Fibroblast of the aortic adventitia (primary cell): ENCODE measurements at places on chromosomes 1 and 21. TPM values are rescaled to one million over a fixed set of nuclear protein-coding genes. Genes with fewer than 3 reads are reported as not detected.

GRCh38 chr21:35084869-35085268 lies 35.8 kb upstream of the RUNX1 start:
- peak; percentile 97 for DNase-seq

DNA sequence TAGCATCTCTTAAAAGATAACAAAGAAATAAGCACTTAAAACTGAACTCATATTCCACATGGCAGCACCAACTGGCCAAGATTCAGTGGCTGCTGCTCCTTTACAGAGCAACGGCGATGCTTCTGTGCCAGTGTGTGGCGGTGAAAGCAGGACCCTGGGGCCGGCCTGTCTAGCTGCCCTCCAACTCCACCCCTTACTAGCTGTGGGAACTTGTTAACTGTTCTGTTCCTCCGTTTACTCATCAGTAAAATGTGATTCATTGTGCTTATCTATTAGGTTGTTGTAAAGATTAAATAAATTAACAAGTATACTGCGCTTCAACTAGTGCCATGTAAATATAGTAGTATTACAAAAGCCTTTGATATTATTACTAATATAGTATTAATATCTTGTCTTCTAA lies 133.2 kb downstream of the GDAP2 start:
- no peak for DNase-seq

The ATAD3C gene
- under 0.01 TPM in 1 of 2 replicates, not detected in the other for total RNA-seq

DNA sequence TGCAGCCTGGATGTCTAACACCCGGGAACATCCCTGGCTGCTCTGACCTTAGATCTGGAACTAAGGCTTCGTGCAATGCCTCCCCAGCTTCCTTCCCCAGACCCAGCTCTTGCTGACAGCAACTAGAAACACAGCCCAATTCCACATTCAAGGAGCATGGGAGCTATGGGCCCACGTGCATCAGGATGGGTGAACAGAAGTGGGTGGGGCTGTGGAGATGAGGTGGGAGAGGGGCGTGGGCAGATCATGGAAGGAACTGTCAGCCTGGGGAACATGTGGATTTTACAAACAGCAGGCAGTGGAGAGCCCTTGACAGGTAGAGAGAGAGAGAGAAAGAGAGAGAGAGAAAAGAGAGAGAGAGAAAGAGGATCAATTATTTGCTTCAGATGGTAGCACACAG lies 231.6 kb downstream of the MATN1 start:
- DNase-seq, result no peak

The PRR9 gene
- not detected in 2 replicates for total RNA-seq

The C1orf115 gene
- total RNA-seq, result 0.09 TPM in 1 of 2 replicates, not detected in the other

GRCh38 chr1:81757398-81758020 lies 43.2 kb upstream of the ADGRL2 start:
- DNase-seq, result peak; percentile 51

DNA sequence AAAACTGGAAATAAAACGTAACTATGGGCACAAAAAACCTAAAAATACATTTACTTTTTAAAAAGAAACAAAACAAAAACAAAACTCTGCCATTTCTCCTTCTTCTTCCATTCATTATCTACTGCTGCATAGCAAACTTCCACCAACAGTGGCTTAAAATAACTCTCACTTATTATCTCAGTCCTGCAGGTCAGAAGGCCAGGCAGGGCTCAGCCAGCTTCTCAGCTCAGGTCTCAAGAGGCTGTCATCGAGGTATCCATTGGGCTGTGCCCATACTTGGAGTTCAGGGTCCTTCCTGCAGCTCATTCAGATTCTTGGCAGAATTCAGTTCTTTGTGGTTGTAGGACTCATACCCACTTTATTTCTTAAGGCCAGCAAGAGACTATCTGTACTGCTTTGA lies 352.7 kb upstream of the PLD5 start:
- no peak for DNase-seq

The FAM131C gene
- total RNA-seq, result 0.08 and 0.63 TPM in 2 replicates

DNA sequence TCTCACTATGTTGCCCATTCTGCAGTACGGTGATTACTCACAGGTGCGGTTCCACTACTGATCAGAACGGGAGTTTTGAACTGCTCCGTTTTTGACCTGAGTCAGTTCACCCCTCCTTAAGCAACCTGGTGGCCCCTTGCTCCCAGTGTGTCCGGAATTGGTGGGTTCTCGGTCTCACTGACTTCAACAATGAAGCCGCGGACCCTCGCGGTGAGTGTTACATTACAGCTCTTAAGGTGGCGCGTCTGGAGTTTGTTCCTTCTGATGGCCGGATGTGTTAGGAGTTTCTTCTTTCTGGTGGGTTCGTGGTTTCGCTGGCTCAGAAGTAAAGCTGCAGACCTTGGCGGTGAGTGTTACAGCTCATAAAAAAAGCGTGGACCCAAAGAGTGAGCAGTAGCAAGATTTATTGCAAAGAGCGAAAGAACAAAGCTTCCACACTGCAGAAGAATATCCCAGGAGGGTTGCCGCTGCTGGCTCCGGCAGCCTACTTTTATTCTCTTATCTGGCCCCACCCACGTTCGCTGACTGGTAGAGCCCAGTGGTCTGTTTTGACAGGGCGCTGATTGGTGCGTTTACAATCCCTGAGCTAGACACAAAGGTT lies 17.6 kb upstream of the PARP1 start:
- DNase-seq, result no peak

GRCh38 chr1:2778220-2778592 lies 23.3 kb downstream of the TTC34 start:
- DNase-seq, result no peak

GRCh38 chr1:38088366-38088765 lies 41.8 kb upstream of the POU3F1 start:
- DNase-seq, result no peak

- peak; percentile 7 for DNase-seq
These were observed 930 bp downstream of the CDC14A start for GRCh38 chr1:100353071-100353801.

The SH3BGR gene
- total RNA-seq, result 6.2 and 11.0 TPM in 2 replicates

The C1QC gene
- not detected in 2 replicates for total RNA-seq

GRCh38 chr1:231278100-231278790 lies 37.2 kb downstream of the GNPAT start:
- no peak for DNase-seq

GRCh38 chr1:11794446-11795237 lies 11.1 kb downstream of the MTHFR start:
- no peak for DNase-seq

DNA sequence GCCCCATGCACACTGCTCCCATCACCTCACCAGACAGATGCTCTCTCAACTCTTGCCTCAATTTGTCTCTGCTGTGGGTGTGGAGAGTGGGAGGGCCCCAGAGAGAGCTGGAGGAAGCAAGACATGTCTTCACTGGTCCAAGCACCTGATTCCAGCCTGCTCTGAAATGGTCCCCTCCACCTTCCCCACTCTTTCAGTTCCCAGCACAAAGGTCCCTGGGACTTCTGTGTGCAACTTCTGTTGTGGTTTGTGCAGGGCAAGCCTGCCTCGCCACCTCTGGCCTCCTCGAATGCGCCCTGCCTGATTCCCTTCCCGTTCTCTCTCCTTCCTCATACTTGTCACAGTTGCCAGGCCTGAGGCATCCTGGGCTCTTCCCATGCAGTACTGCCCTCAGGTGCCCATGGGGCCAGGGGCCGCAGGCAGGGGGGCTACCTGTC lies 119.3 kb downstream of the SYT2 start:
- DNase-seq, result no peak
